ENCODE measurements at places on chromosomes 1 and 21. TPM values are rescaled to one million over a fixed set of nuclear protein-coding genes. Genes with fewer than 3 reads are reported as not detected.

GRCh38 chr1:111197598-111198284 lies 2.7 kb downstream of the DENND2D start:
- no peak for DNase-seq

DNA sequence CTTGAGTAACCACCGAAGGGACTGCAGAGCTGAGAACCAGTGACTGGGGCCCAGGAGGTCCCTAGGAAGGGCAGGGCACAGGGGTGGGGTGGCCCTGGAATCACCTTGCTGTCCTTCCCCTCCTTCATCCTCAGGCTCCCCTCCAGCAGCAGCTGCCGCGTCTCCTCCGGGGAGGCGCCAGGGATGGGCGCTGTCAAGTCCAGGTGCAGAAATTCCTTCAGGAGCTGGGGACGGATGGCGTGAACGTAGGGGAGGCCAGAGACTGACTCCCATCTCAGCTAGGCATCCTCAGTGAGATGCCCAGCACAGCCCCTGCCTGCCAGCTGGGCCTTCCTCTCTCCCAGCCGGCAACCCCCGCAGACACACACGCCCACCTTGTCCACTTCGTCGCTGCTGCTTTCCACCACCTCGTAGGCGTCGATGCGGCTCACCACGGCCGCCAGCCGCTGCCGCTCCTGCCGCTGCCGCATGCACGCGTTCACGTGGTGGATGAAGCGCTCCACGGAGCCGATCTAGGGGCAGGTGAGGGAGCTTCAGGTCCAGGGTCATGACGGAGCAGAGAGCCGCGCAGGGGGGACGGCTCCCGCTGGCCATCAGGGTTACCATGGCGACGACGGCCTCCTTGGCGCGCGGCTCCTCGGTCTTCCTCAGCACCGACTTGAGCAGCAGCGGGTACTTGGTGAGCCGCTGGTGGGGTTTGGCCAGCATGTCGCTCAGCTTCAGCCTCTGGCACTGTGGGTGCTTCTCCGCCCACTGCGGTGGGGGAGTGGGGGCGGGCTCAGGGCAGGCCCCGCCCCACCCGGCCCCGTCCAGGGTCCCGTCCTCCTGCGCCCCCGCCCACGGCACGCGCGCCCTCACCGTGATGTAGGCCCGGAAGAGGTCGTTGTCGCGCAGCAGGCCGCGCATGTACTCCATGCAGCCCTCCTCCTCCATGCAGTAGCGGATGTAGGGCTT lies 4.4 kb upstream of the TNFRSF25 start:
- DNase-seq, result no peak

DNA sequence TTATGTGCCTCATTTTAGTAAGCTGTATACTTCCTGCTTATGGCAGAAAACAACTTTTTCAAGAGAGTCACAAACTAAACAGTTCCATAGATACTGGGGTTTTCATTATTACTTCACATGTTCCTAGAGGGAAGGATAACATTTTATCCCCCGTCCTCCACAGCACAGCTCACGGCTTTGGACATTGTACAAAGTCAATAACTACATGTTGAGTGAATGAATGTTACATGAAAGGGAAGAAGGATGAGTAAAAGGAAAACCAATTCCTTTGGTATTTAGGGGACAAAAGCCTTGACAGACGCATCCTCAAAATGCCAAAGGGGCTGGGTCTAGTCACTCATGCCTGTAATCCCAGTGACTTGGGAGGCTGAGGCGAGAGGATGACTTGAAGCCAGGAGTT lies 14.8 kb downstream of the PI4KB start:
- DNase-seq, result no peak

DNA sequence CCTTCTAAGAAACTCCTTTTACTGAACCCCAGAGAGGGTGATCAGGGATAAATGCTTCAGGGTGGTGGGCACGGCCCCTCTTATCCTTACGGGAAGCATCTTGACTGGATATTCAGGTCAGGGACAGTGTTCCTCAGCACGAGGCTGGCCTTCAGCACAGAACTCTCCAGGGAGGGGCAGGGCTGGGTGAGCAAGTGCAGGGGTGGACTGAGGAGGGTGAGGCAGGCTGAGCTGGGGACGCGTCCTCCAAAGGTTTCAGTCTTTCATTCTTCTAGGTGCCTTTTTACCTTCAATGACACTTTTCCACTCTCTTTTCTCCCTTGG lies 52.3 kb downstream of the RASSF5 start:
- no peak for DNase-seq

Gene ZYG11A
- 0.73 TPM for total RNA-seq

Gene DIO1
- total RNA-seq, result not detected

All from glomerular endothelial cell (primary cell).